ENCODE measurements at places on chromosomes 6 and 20.

GRCh38 chr6:25485821-25486534, 166.0 kb upstream of the SCGN start:
- no peak overlapping the region for H3K4me3 ChIP-seq
- no peak overlapping the region for H3K27ac ChIP-seq
- H3K4me1 ChIP-seq: peaks cover 25% of the 10 kb centered on the region
- H3K36me3 ChIP-seq: no peaks in the 10 kb centered on the region
- DNase-seq: no peak

DNA sequence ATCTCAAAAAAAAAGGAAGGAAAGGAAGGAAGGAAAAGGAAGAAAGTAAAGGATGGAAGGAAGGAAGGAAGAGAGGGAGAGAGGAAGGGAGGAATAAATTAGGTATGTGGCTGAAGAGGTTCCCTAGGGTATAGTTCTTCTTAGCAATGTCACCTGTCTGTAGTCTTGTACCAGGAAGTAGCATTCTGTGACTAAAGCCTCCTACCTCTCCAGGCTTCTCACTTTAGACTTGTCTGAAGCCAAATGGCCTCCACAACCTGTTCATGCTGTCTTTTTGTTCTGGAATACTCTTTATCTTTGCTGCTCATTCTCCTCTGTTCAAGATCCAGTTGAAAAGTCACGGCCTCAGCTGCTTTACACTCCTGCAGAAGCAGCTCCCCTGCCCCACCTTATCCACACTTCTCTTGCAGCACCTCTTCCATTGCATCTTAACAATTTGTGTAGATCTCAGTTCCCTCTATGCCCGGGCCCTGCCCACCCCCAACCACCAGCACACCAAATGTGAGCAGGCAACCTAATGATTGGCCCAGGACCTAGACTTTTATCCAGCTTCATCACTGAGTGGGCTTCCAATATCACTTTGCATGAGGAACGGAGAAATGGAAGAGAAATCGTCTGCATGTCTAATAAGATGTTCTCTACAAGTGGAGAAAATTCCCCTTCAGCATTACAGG, 19.1 kb downstream of the GCNT2 start:
- H3K4me1 ChIP-seq: peaks cover 9% of the 10 kb centered on the region
- no peak overlapping the region for H3K4me3 ChIP-seq
- H3K27ac ChIP-seq: no peak overlapping the region

DNA sequence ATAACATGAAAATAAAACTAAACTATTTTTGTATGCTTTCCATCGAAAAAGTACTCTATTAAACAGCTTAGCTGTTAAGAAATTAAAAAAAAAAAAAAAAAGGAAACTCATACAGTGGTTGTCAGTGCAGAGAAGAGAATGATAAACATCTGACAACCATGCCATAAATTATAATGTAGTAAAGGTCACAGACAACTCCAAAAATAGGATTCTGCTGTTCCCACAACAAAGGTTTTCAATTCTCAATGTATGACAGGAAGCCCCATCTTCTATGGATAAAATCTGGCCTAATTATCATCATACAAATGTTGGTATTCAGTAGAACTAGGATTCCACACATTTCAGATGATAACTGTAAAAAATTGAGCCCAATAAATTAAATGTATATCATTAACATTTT, 5.0 kb downstream of the PLN start:
- DNase-seq: no peak
- no peaks in the 10 kb centered on the region for H3K36me3 ChIP-seq
- no peak overlapping the region for H3K27ac ChIP-seq
- no peak overlapping the region for H3K4me3 ChIP-seq

DNA sequence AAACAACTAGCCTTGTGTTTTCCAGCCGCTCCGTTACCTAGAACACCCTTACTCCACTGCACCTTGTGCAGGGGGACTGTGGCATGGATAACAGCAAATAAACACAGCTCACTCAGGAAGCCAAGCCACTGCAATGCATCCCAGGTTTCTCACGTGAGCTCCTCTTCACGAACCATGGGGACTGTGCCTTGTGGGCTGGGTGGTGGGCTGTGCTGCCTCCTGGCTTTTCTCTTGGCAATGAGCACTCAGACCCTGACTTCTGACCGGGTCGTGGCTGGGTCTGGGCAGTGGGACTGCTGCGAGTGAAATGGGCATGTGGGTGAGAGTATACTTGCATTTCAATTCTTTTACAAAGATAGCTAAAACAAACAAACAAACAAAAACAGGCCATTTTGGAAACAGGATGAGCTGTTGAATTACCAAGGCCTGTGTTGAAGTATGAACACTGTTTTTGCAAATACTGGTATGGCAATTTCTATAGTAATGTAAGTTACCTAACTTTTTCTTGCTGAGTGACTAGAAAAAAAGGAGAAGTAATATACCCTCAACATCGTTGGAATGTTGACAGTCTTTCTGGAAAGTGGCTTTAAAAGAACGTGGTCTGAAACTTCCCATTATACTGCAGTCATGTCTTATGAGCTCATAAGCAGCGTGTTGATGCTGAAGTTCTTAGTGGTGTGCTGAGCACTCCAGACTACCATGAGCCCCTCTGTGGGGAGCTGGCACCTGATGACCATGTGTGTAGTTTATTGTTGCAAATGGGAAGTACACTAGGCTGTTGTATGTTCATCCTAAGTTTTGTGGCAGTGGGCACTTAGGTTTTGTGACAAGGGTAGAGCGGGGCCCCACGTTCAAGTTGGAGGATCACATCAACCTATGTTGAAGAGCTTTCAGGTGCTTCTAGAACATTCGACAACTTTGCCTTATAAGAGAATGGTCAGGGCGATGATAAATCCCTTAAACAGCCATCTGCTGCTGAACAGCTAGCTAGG, 120.4 kb downstream of the ARMC2 start:
- H3K27ac ChIP-seq: no peak overlapping the region
- DNase-seq: no peak
- H3K36me3 ChIP-seq: no peaks in the 10 kb centered on the region
- H3K4me3 ChIP-seq: no peak overlapping the region

DNA sequence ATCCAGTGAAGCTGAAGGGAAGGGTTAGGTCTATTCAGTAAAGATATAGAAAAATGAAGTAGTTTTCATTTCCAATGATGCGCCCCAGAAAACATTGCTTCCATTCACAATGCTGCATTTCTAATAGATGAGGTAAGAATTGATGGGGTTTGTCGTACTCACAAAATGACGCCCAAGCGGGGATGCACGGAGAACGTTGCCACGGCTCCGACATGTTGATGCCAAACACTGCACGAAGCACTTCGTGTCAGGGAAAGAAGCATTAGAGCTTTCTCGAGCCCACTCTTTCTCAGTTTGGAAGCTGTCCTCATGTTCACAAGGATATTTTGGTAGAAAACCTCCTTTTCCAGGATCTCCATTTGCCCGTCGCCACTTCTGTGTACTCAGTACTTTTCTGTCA, 21.6 kb upstream of the MAFB start:
- H3K4me1 ChIP-seq: peaks cover 56% of the 10 kb centered on the region
- no peak overlapping the region for H3K4me3 ChIP-seq

- no peak overlapping the region for H3K4me3 ChIP-seq
- H3K27me3 ChIP-seq: no peaks in the 10 kb centered on the region
- peaks cover 11% of the 10 kb centered on the region for H3K4me1 ChIP-seq
Observed at GRCh38 chr6:168031411-168031971, 34.0 kb downstream of the KIF25 start.

- H3K27me3 ChIP-seq: no peaks in the 10 kb centered on the region
- H3K4me1 ChIP-seq: no peaks in the 10 kb centered on the region
- H3K27ac ChIP-seq: no peak overlapping the region
- DNase-seq: peak; percentile 7
- no peak overlapping the region for H3K4me3 ChIP-seq
Observed at GRCh38 chr6:140567466-140567865, 1193.0 kb upstream of the CITED2 start.
